NCI-H446 treated with DMSO at 0.1 percent for 48 hours (cell line): ENCODE measurements at places on chromosomes 12 and 14.

DNA sequence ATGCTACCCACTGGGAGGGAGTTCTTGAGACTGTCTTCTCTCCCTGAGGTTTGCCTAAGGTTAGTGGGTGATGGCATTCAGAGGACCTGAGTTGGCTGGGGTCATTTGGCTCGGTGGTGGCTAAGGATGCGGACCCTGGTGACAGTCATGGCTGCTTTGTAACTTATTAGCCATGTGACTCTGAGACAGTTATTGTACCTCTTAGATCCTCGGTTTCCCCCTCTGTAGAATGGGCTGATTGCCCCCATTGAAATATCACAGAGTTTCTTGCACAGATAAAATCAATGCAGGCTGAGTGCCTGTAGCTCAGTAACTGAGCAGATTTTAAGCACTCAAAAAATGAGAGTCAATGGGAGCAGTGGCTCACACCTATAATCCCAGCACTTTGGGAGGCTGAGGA lies 96.7 kb upstream of the MED13L start:
- DNase-seq = no peak

DNA sequence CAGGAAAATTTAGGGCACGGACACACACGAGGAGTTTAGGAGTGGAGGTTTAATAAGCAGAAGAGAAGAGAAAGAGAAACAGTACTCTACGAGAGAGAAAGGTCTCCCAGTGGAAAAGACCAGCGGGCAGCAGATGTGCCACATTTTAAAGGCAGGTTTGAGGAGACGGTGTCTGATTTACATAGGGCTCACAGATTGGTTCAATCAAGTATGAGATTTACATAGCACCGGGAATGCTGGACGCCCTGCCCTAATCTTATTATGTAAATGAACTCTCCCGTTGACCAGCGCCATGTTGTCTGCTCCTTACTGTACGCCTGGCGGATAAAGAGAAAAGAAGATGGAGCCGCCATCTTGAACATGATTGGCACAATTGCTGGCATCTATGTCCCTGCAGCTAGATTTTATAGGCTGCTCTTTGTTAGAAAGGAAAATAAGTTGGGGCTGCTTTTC lies 17.9 kb downstream of the NFKBIA start:
- no peak for DNase-seq

DNA sequence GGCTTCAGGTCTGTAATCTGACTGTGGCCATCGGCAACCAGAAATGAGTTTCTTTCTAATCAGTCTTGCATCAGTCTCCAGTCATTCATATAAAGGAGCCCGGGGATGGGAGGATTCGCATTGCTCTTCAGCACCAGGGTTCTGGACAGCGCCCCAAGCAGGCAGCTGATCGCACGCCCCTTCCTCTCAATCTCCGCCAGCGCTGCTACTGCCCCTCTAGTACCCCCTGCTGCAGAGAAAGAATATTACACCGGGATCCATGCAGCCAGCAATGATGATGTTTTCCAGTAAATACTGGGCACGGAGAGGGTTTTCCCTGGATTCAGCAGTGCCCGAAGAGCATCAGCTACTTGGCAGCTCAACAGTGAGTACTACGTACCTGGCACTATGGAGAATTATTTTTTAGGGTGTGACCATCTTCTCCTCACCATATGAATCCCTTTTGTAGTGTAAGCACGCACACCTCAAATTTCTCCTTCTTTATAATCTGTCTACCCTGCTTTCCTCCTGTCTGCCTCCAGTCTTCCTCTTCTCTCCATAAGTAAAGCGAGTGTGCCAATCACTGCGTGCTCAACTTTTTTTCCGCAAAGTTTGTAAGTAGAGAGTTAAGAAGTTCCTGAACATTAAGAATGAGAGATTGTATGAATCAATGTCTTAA lies at the start of gene TPH2:
TPH2 (plus strand) TSS at position 118 of the 658 bp plus-strand sequence; CDS start at position 260, 142 bp downstream.
- peak; percentile 62 for DNase-seq

- DNase-seq = no peak
Observed at GRCh38 chr12:52148464-52149181, 43.2 kb downstream of the KRT80 start.

DNA sequence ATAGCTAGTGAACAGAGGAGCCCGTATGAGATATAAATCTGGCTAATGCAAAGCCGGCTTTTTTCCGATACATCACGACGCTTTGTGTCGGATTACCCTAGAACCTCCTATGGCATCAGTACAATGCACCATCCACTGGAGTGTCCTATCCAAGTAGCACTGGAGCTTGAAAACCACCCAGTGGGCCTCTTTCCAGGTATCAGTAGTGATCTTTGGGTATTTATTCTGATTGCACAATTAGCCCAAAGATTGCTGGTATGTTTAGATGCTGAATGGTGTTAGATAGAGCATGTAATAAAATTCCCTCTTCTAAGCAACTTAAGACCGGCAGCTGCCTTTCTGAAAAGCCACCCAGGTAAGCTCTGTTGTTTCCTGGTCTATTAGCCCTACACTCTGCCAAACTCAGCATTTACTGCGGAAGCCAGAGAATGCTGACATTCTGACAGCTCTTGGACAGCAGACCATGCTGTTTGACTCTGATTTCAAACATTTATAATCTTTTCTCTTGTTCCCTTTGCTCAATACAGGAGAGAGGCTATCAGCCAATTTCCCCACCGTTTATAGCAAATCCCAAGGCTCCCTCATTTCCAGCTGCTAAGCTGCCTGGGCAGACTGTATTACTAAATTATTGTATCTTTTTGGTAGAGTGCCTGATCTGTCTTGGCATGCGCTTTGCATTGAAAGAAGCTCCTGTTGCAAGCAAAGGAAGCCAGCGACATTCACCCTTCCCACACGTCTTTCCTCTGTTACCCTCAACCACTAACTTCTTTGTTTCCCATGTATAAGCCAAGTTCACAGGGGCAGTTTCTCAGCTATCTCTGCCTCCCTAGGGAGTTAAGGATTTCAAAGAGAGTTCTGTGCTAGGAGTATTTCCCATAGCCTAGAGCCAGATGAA lies 388.3 kb upstream of the GARIN6 start:
- peak; percentile 38 for DNase-seq

- DNase-seq = no peak
Observed at GRCh38 chr12:73277971-73278370, 1005.8 kb downstream of the TRHDE start.

DNA sequence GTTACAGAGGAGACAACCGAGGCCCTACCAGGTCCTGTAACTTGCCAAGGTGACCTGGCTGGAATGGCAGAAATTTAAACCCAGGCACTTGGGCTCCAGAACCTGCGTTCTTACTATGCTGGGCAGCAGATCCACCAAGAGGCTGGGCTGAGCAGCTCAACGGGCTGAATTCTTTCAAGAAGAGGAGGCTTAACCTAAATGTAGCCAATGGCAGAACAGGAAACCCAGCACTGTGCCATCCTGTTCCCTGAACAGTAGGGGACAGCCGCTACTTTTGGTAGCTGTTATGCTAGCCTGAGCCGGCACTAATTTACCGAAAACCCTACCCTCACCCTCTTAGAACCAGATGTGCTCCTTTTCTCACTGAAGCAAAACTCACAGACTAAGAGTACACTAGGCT lies 86.1 kb downstream of the ACTN1 start:
- DNase-seq = no peak

- DNase-seq = no peak
Observed at GRCh38 chr12:106031761-106032622, 106.8 kb downstream of the NUAK1 start.
